H54 (cell line): ENCODE measurements at places on chromosomes 7 and 10.

GRCh38 chr7:83494683-83495082, 154.3 kb downstream of the SEMA3E start:
- DNase-seq = no peak

GRCh38 chr7:5557920-5558401, 134.3 kb upstream of the TNRC18 start:
- no peak for DNase-seq

DNA sequence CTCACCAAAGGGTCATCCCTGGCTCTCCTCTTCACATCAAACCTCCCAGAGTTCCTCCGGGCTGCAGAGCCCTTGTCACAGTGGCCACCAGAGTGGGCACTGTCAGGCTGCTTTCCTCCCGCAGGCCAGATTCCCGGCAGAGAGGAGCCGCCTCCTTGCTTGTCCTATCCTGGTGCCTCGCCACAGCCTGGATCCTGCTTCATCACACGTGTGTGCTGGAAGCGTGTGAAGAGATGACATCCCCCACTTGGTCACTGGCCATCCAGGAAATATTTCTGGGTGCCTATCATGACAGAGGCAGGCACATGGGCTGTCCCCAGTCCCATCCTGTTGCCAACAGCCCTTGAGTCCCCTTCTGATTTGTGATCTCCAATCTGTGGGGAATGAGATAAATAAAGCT, 15.0 kb downstream of the INSIG1 start:
- no peak for DNase-seq

GRCh38 chr10:12341526-12341925, 7.8 kb upstream of the CAMK1D start:
- no peak for DNase-seq

DNA sequence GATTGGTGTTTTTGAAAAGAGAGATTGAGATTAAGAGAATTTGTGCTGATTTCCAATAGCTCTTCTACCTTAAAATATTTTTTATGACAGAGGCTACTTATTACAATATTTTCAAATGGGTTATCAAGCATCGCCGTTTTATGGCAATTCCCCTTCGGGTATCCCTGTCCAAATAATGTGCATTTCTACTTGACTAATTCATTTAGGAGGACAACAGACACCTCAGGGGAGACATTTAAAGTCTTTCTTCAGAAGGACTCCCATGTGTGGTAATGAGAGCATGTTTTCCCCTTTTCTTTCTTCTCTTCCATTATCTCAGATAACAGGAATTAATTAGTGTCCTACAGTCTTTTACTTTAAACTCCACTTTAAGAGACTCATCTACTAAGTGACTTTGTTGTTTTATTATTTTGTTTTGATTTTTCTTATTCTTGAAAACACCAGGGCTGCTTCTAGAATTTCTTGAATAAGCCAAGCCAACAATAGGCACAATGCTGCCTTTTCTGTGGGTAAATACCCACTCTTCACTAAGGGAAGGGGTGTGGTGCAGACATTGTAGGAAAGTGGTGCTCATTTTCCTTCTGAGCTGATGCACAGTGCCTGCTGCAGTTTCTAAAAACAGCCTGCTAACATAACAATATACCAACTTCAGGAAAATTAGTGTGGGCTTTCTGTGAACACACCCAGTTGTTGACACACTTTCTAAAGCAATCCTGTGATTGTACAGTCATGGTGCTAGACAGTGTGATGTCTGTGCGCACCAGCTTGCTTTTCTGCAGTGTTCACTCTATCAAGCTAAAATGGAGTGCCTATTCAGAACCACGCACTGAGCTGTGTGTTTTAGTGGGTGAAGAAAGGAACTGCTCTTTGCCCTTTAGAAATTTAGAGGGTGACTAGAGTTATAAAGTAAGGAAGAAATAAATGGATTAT, 597.7 kb downstream of the NRG3 start:
- DNase-seq = no peak

- DNase-seq = no peak
Measured at GRCh38 chr10:60176925-60177324, 212.8 kb downstream of the ANK3 start.

- no peak for DNase-seq
Measured at GRCh38 chr7:155813546-155814315, 1.5 kb upstream of the SHH start.

GRCh38 chr7:50504646-50505546, 54.7 kb upstream of the FIGNL1 start:
- no peak for DNase-seq

DNA sequence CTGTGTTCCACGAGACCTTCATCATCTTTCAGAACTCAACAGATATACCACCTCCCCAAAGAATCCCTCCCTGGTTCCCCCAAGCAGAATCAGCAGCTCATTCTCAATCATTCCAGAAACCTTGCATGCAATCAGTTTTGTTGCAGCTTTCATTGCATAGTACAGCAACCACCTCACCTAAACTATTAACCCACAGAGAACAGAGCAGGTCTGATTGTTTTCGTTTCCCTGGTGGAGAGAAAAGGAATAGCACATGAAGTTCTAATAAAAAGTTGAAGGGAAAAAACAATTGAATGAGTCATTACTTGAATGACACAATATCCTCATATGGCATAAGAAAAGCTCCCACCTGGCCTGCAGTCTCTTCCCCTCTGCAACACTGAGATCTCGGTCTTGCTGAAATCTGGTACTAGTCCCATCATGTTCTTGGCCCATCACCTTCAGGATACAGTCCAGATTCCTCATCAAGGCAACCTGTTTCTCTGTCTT, 147.1 kb upstream of the GDF10 start:
- peak; percentile 33 for DNase-seq

GRCh38 chr10:127410030-127410429, 139.1 kb upstream of the NPS start:
- DNase-seq = no peak

DNA sequence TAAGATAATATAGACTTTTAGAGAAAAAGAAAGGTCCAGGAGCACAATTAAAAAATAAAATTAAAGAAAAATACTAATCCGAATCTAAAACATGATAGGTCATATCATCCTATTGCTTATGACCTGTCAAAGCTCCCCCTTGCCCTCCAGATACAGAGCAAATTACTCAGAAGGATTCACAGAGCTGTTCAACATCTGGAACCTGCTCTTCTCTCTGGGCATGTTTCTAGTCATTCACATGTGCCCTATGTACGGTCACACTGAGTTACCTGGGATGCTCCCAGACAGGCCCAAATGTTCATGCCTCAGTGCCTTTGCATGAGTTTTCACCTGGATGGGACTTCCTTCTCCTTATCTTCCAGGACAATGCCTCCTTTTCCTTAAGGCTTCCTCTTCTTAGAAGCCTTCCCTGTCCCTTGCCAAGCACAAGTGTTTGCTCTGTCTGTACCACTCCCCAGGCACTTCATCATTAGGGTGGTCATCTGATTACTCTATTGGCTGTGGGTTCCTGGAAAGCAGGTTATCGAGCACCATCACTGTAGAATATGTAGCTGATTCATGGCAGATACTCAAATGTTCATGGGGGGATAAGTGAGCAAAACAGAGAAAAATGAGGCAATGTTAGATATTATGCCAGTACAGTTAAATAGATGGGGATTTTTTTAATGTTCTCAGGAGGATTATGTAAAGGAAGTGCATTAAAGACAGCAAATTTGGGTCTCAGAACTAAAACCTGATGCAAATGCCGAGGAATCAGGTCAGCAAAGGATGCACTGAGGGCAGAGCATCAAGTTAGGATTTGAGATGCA, 12.0 kb upstream of the AOAH start:
- DNase-seq = no peak

GRCh38 chr7:7672545-7673239, 32.1 kb downstream of the UMAD1 start:
- DNase-seq = no peak

- no peak for DNase-seq
Measured at GRCh38 chr7:66523409-66523808, 105.3 kb upstream of the KCTD7 start.

DNA sequence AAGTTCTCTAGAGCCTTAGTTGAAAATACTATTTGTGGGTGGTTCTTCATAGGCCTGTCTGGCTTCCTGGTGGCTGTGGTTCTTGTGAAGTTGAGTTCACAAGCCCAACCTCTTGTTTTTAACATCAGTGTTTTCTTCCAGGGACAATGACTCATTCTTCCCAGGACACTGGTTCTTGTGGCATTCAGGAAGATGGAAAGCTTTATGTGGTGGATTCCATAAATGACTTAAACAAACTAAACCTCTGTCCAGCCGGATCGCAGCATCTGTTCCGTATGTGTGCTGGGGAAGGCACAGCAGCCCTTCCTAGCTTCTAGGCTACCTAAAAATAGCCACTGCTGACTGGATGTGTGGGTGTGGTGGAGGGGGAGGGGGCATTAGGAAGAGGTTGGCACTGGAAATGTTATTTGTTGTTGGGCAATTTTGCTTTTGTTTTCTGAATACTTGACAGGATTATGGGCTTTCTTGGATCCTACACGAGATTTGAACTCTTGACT, 3.9 kb downstream of the LSMEM1 start:
- peak; percentile 32 for DNase-seq

DNA sequence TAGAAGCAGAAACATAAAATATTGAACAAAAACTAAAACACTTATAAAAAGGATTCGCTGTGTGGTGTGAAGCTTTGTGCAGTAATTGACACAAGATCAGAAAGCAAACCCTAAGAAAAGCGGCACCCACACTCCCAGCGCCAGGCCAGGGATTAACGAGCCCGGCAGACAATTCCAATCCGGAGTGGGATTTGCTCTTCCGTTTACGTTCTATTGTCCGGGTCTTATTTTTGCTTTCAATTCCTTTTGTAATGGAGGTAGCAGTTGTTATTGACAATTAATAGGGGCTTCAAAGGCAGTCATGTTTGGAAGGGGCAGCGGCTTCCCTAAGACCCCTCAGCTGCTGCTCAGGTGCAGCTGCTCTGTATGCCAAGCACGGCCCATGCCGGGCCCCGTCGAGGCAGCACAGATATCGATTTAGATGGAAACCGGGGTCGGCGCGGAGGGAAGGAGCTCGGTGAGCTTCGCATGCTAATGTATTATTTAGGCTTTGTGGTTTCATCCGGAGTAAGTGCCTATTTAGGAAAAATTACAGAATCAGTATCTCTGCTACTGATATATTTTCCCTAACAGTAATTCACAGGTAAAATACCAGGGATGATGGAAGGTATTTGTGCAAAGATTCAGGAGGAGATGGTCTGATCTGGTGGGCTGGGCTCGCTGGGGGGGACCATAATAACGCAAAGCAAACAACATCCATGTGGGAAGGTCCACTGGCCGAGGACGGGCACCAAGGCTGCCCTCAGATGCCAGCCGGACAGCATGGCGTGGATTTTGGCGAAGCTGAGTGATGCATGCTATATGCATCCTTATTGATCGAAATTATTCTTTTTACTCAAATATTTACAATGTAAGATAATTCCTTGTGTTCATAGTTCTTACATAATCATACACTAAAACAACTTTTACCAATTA, 561.7 kb downstream of the PTPRN2 start:
- DNase-seq = no peak

DNA sequence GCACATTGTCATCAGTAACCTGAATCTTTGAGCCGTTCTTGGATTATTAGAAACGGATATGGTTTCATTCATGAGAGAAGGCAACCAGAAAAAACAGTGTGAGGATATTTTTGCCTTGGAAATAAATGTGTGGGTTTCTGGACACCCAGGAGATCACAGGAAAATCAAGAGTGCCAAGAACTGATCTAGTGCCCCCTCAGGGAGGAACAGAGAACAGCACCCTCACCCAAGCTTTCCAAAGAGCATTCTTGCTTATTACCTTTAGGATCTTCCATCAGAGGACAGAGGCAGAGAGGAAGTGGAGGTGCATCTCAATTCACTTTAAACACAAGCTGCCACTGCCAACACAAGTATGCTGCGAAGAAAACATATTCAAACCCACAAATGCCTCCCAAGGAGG, 851.5 kb upstream of the COBL start:
- DNase-seq = peak; percentile 13
